ENCODE measurements at places on chromosomes 16 and 17.

DNA sequence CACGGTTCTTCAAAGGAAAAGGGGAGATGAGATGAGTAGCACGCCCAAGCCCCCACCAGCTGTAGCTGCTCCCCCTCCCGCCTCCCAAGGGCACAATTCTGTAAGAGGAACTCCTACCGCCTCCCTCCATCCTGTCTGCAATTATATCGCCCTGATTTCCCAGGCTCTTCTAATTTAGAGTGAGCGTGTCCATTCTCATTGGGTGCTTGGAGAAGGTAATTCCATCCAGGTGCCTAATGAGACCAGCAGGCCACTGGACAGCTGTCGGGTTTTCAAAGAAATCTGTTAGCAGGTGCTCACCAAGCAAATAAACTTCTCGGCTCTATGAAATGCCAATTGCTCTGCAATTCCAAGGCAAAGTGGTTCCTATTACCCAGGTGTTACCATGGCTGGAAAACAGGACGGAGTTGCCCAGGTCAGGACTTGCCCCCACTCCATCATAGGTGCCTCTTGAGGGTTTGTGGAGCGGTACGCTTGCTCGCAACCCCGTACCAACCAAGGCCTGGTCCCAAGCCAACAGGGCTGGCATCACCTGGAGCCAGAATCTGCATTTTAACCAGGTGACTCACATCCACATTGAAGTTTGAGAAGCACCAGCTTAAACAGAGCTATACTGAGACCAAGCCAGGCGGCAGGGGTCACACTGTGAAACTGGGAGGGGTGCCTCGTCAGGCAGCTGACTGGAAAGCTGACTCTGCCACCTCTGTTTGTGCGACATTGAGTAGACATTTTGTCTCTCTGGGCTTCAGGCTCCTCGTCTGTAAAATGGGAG lies 16.5 kb upstream of the MEAK7 start:
- DNase-seq, result no peak

DNA sequence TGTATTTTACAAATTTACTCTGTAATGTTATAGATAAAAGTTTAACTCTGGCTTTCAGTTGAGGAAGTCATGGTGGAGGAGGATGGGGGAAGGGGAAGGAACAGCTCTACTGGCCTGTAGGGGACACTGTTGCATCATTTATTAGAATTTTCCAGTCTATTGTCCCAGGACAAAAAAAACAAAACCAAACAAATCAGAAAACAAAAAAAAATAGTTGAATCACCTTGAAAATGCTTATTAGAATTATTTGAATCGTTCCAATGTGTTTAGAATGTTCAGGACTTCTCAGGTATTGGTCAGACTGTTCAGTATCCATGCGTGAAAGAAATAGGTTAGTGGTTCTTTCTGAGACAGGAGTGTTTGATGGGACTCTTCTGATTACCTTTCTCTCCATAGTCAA lies 242.0 kb downstream of the FTO start:
- no peak for DNase-seq

GRCh38 chr16:19578378-19578971 lies 23.0 kb downstream of the VPS35L start:
- peak; percentile 73 for DNase-seq

GRCh38 chr16:61900482-61900881 lies 135.8 kb downstream of the CDH8 start:
- no peak for DNase-seq

DNA sequence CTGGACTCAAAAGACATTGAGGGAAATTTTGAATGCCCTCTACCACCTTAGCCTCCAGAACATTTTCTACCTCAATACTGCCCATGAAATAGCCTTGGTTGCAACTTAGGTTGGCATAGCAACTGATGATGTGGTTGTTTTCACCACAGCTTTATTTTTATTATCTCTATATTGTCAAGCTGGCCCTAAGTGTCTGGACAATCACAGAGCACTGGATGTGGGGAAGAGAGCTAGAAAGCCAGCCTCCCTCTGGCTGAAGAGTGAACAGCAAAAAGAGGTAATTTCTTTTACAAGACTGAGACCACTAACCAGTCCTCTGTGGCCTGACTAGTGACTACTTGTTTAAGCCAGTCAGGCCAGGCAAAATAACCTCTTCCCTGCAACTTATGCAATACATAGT lies 159.6 kb downstream of the HS3ST2 start:
- DNase-seq, result no peak

GRCh38 chr17:46818929-46819859 lies 702 bp upstream of the WNT3 start:
- DNase-seq, result no peak

- no peak for DNase-seq
Observed at GRCh38 chr16:58348986-58349385, 43.3 kb upstream of the GINS3 start.

DNA sequence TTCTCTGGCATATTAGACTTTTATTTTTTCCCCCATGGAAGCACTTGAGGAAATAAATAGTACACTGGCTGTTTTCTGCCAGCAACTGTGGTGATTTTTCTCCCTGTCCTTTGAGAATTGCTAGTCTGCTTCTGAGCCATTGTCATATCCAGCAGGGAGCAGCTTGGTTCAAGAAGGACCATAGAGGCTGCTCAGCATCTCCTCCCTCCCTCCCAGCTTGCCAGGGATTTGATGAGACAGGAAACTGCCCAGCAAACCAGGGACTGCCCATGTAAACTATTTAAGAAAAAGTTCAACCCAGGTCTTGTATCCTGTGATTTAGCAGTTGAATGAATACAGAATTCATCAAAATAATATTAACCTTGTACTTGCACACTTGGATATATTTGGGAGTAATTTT lies 39.5 kb downstream of the CYB5B start:
- DNase-seq, result no peak

DNA sequence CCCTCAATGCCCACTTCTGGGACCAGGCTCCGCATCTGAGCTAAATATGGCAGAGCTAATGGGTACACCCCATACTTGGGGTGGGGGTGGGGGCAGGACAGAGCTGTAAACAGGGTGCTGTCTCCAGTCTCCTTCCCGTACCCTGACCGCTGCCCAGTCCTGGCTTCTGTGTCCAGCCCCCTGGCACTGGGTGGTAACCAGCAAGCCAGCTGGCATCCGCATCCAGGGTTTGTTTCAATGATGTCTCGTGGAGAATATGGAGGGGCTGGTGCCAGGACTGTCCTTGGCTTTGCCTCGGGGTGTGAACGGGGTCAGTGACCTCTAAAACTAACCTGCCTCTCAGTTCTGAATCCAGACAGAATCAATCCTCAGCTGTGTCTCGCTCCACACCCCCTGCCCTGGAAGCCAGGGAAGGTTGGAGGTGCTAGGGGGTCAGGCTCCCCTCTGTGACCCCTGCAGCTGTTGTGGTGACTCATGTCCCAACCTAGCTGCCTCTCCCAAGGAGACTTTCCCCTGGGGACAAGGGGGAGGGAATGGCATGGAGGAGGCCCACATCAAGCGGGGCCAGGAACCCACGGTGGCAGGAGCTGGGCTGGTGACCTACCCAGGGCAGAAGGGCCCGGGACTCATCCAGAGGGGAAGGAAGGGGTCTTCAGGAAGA lies 1.5 kb upstream of the PNMT start:
- peak; percentile 50 for DNase-seq

DNA sequence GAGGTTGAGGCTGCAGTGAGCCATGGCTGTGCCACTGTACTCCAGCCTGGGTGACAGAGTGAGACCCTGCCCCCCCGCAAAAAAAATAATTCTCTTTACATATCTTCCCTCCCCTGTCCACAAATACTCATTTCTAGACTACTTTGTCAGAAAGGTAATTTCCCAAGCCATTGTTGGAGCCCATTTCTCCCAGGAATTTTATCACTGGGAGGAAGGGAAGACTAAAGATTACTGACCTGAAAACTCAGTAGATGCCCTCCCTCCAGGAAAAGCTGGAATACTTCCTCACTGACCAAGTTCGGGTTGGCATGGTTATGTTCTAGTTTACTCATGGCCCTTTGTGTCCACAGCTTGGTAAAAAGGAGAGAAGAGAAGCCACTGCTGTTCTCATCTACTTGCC lies 4.1 kb downstream of the CALCOCO2 start:
- DNase-seq, result no peak

DNA sequence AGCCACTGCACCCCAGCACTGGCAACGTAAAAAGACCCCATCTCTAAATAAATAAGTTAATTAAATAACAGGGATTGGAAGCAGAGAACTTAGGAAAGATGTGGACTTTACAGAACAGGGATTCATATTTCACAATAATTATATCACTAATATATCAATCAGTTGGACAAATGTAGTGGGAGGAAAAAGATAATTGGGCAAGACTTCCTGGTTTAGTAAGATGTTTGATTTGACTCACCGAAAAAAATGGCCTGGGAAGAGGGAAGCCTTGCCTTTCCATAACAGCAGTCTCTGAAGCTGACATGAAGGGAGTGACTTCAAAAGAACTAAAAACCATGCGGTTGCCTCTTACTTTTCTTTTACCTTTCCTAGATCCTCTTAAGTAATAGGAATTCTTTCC lies 15.2 kb upstream of the C17orf78 start:
- DNase-seq, result no peak
